Small intestine (tissue), 16 donors: ENCODE measurements at places on chromosomes 2 and 18. TPM values are rescaled to one million over a fixed set of nuclear protein-coding genes. Genes with fewer than 3 reads are reported as not detected.

The AP1S3 gene
- polyA plus RNA-seq, result 5.0 TPM

The ZNF514 gene
- 3.8 TPM for polyA plus RNA-seq

DNA sequence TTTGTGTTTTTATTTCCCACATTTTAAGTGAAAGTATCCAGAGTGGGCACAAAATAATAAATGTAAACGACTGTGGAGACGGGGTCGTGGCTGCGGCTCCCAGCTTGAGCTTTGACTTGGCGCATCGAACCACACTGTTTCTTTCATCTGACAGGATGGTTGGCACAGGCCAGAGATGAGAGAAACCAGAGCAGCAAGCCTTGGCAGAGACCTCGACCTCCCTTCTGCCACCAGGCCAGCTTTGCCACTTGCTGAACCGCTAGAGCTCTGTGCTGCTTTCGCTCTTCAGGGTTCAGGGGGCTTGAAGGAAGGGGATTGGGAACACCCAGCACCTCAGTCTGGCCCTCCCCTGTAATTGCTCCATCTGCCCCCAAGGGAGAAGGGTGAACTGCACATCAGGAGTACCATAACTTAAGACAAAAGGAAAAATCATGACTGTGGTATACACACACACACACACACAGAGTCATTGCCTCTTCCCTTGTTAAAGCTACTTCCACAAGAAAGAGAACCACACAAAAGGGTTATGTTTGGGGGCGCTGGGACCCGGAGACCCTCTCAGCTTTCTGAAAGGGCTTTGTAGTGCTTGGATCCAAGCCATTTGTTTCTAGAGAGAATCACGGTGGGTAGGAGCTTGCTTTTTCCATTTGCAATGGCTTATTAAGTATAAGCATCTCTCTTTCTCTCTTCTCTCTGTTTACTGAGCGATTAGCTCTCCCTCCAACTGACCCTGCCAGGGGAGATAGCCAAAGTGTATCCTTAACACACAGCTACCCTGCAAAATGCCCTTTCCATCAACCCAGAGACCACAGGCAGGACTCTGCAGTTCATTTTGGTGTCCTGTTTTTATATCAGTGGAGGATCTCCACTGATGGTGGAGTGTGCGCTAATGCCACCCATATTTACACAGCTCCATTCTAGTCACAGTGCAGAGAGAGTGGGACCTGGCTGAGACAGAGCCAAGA lies 23.0 kb downstream of the POU3F3 start:
- no peak overlapping the region for H3K4me3 ChIP-seq
- H3K36me3 ChIP-seq, result no peaks in the 10 kb centered on the region
- H3K27me3 ChIP-seq, result no peaks in the 10 kb centered on the region

- H3K4me1 ChIP-seq, result no peaks in the 10 kb centered on the region
- no peak overlapping the region for H3K4me3 ChIP-seq
- no peaks in the 10 kb centered on the region for H3K27me3 ChIP-seq
- H3K36me3 ChIP-seq, result no peaks in the 10 kb centered on the region
- DNase-seq, result no peak
Observed at GRCh38 chr2:158917121-158917520, 51.3 kb upstream of the TANC1 start.

GRCh38 chr2:201674794-201675193 lies 23.6 kb downstream of the MPP4 start:
- H3K27me3 ChIP-seq, result no peaks in the 10 kb centered on the region
- no peak overlapping the region for H3K4me3 ChIP-seq
- no peaks in the 10 kb centered on the region for H3K4me1 ChIP-seq
- no peaks in the 10 kb centered on the region for H3K36me3 ChIP-seq
- no peak overlapping the region for H3K27ac ChIP-seq
- no peak for DNase-seq

GRCh38 chr18:75249175-75249518 lies 38.5 kb downstream of the TSHZ1 start:
- H3K27ac ChIP-seq, result no peak overlapping the region
- peaks cover 14% of the 10 kb centered on the region for H3K36me3 ChIP-seq
- H3K27me3 ChIP-seq, result no peaks in the 10 kb centered on the region
- H3K4me3 ChIP-seq, result no peak overlapping the region
- no peak for DNase-seq

DNA sequence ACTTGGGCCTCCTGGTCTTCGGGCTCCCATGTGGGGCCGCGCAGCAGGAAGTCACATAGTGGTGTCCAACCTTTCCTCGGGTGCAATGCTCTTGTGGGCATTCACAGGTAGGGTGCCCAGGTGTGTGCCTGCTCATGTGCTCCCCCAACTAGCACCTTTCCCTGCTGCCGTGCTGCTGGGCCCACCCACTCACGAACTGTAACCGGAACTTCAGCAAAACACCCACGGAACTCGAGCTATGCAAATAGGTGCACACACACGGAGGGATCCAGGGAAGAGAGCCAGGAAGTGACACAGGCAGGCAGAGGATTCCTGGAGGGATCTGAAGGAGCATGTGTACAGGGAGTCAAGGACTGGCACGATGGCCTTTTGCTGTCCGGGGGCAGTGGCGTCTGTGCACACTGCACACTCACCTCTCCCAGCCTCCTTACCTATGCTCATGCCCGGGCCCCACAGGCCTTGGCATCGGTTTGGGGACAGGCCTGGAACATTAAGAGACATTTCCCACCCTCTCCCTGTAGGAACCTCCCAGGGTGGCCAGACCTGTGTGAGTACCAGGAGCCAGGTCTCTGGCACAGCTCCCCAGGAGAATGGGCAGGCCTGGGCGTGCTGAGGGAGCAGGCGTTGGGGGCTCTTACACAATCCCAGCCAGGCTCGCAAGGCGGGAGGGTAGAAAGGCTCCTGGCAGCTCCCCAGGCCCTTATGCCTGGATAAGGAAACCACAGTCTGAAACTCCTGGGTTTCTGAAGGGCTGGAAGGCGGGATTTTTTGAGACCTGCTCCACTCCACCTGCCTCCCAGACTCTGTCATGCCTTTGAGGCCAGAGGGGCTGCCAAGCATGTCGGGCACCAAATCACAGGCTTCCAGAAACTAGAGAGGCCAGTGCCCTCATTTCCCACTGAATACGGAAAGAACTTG lies 6.6 kb upstream of the PTMA start:
- H3K4me3 ChIP-seq, result no peak overlapping the region
- DNase-seq, result no peak
- no peaks in the 10 kb centered on the region for H3K36me3 ChIP-seq

The HJURP gene
- polyA plus RNA-seq, result 0.81 TPM

DNA sequence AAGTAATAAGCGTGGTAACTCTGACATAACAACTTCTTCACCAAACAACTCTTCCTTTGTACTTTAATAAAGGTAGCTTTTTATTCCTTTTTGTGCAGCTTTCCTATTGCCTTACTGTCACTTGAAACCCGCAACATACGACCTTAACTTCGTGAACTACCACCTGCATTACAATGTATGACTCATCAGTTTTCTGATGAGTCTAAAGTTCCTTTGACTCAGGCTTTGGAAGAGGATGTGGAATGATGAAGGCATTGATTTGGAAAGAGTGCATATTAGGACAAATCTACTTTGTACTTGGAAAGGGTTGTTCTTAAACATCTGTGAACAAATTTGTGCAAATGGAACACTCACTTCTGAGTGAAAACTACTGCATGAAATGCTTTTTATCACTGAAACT lies 1012.1 kb downstream of the TMEM182 start:
- H3K36me3 ChIP-seq, result no peaks in the 10 kb centered on the region
- H3K27me3 ChIP-seq, result no peaks in the 10 kb centered on the region
- no peak overlapping the region for H3K4me3 ChIP-seq
- no peak overlapping the region for H3K27ac ChIP-seq
- DNase-seq, result peak; percentile 9

GRCh38 chr18:6842081-6842480 lies 112.6 kb downstream of the ARHGAP28 start:
- H3K27me3 ChIP-seq, result no peaks in the 10 kb centered on the region
- no peak for DNase-seq
- no peak overlapping the region for H3K27ac ChIP-seq
- no peaks in the 10 kb centered on the region for H3K36me3 ChIP-seq
- no peaks in the 10 kb centered on the region for H3K4me1 ChIP-seq

- no peak overlapping the region for H3K4me3 ChIP-seq
- H3K27me3 ChIP-seq, result no peaks in the 10 kb centered on the region
- peaks cover 78% of the 10 kb centered on the region for H3K4me1 ChIP-seq
Observed at GRCh38 chr2:108268001-108268400, 20.7 kb upstream of the SULT1C2 start.

GRCh38 chr2:17878281-17879136 lies at the start of gene KCNS3:
Gene KCNS3, plus strand, starts transcription at chr2:17878667. Its CDS starts 52,342 bp downstream, at chr2:17931009.
- peak within 1 kb of the TSS; percentile 66 for H3K4me3 ChIP-seq
- peaks cover 10% of the 10 kb centered on the region for H3K27me3 ChIP-seq
- H3K27ac ChIP-seq, result no peak within 1 kb of the TSS
- DNase-seq, result peak; percentile 75
- no peaks in the 10 kb centered on the region for H3K36me3 ChIP-seq

GRCh38 chr2:238739668-238740067 lies 108.2 kb upstream of the TWIST2 start:
- H3K4me3 ChIP-seq, result no peak overlapping the region
- no peaks in the 10 kb centered on the region for H3K27me3 ChIP-seq
- no peak overlapping the region for H3K27ac ChIP-seq
- no peak for DNase-seq
- no peaks in the 10 kb centered on the region for H3K4me1 ChIP-seq

- H3K4me1 ChIP-seq, result no peaks in the 10 kb centered on the region
- H3K4me3 ChIP-seq, result no peak overlapping the region
- no peaks in the 10 kb centered on the region for H3K27me3 ChIP-seq
- no peak overlapping the region for H3K27ac ChIP-seq
- DNase-seq, result no peak
Observed at GRCh38 chr2:217415316-217415715, 555.5 kb upstream of the TNP1 start.

DNA sequence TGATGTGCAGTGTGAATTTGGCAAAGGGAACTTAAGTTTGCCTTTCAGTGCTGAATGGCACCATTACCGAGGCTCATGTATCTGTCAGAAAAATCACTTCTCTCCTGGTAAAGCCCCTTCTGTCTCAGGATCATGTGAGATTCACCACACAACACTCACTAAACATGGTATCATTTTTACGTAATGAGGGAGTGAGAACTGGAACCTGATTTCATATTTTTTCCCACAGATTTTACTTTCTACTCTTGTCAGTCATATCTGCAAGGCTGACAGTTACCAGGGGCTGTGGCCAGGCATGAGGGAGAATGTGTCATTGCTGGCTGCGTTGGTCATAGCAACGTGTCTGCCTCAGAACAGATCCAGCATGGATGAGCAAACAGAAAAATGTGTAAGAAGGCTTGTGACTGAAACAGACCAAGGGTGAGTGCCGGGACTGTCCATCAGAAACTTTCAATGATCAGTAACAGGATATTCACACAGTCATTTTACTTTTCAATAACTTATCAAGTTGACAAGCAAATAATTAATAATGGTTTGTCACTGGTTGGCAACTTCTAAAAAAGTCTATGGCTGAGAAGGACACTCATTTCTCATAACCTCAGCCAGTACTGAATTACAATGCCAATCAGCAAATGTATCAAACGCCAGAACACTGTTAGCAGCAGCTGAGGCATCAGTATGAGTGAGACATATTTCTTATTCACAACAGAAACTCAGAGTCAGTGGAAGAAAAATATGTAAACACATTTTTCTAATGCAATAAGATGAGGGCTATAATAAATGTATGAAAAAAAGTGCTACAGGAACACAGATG lies 100.5 kb downstream of the CDC42EP3 start:
- H3K4me3 ChIP-seq, result no peak overlapping the region
- DNase-seq, result no peak
- no peaks in the 10 kb centered on the region for H3K27me3 ChIP-seq
- no peaks in the 10 kb centered on the region for H3K4me1 ChIP-seq
- H3K27ac ChIP-seq, result no peak overlapping the region

DNA sequence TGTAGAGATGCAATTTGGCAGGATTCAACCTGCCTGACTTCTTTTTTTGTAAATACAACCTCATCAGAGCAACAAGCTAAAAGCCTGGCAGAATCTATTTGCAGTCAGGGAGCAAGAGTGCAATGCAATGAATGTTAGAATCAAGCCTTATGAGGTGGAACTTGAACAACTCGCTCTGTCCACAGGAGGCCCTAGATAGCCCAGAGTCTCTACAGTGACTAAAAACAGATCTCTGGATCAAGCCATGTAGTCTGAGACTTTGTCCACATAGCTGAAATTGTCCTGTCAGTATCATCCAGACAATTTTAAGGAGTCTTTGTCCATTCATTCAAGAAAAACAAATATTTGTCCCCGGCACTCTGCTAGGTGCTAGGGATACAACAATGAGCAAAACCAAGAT lies 32.0 kb upstream of the CDK5R2 start:
- no peak overlapping the region for H3K4me3 ChIP-seq
- H3K4me1 ChIP-seq, result no peaks in the 10 kb centered on the region
- no peak for DNase-seq
- H3K27ac ChIP-seq, result no peak overlapping the region
- no peaks in the 10 kb centered on the region for H3K36me3 ChIP-seq

The UGT1A8 gene
- polyA plus RNA-seq, result 3.3 TPM

The WNT10A gene
- polyA plus RNA-seq, result 2.4 TPM

The CD28 gene
- 1.0 TPM for polyA plus RNA-seq

DNA sequence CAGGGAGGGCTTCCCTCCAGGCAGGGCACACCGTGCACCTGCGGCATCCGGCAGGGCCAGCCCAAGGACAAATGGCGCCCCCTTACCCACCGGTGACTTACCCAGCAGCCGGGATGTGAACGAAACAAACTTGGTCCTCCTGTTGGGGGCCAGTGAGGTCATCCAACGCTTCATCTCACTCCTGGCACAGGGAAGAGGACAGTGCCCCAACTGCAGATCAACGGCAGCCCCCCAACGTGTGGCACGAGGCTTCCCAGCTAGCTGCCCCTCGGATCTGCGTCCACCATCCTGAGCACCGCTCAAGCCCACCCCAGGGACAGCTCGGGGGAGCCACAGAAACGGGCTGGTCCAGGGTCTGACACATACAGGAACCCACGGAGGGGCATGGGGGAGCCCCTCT lies 12.0 kb downstream of the SNORC start:
- H3K4me3 ChIP-seq, result no peak overlapping the region
- H3K36me3 ChIP-seq, result no peaks in the 10 kb centered on the region
- no peaks in the 10 kb centered on the region for H3K4me1 ChIP-seq
- no peak for DNase-seq

The CPSF3 gene
- polyA plus RNA-seq, result 34.8 TPM

The UGT1A4 gene
- polyA plus RNA-seq, result not detected

The ANKRD53 gene
- polyA plus RNA-seq, result 2.1 TPM

GRCh38 chr2:217183471-217183870 lies 323.6 kb upstream of the TNP1 start:
- DNase-seq, result no peak
- H3K27ac ChIP-seq, result no peak overlapping the region
- H3K36me3 ChIP-seq, result no peaks in the 10 kb centered on the region

DNA sequence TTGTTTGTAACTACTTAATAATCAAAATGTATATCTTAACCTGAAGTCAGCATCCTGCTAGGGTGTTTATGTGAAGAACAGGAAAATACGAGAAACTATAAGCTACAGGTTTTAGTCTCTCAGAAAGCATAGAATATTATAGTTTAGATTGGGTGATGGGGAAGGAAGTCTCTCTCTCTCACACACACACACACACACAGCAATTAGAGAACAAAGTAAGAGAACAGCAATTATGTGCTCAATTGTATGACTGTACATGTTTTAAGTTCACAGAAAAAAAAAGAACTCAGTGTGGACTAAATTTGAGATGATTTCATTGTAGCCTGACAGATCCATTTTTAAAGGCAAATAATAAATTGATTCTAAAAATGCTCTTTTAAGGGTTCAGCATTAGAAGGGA lies 94.3 kb upstream of the ZNF516 start:
- no peaks in the 10 kb centered on the region for H3K27me3 ChIP-seq
- DNase-seq, result no peak
- no peaks in the 10 kb centered on the region for H3K4me1 ChIP-seq
- no peaks in the 10 kb centered on the region for H3K36me3 ChIP-seq

The IL1RL1 gene
- polyA plus RNA-seq, result 0.31 TPM
